Renal cortical epithelial cell (primary cell): ENCODE measurements at places on chromosomes 5 and 9. TPM values are rescaled to one million over a fixed set of nuclear protein-coding genes. Genes with fewer than 3 reads are reported as not detected.

The ANKRD31 gene
- under 0.01 and 0.25 TPM in 2 replicates for total RNA-seq

The ALDH1A1 gene
- 7.3 and 164 TPM in 2 replicates for total RNA-seq

The NR3C1 gene
- total RNA-seq, result 40.0 and 42.0 TPM in 2 replicates

The MVB12B gene
- total RNA-seq, result 1.0 and 5.3 TPM in 2 replicates

The FRMD3 gene
- 1.0 and 3.5 TPM in 2 replicates for total RNA-seq

The THBS4 gene
- total RNA-seq, result 0.55 and 0.87 TPM in 2 replicates

The OR13C9 gene
- total RNA-seq, result 0.10 TPM in 1 of 2 replicates, not detected in the other

The LHX3 gene
- not detected in 2 replicates for total RNA-seq

The IFNA16 gene
- total RNA-seq, result not detected in 2 replicates

The RASGEF1C gene
- total RNA-seq, result not detected in 2 replicates

The HAVCR2 gene
- total RNA-seq, result 2.0 and 8.2 TPM in 2 replicates

The DDX4 gene
- total RNA-seq, result not detected in 2 replicates

The SDHA gene
- total RNA-seq, result 128 and 233 TPM in 2 replicates

The TAF11L5 gene
- total RNA-seq, result not detected in 2 replicates

The OR1N2 gene
- not detected in 2 replicates for total RNA-seq

The CCDC180 gene
- total RNA-seq, result 0.17 and 1.5 TPM in 2 replicates

The NRG2 gene
- 0.45 and 0.52 TPM in 2 replicates for total RNA-seq

The SOHLH1 gene
- total RNA-seq, result not detected in 2 replicates

The DNAH5 gene
- total RNA-seq, result 3.6 and 7.7 TPM in 2 replicates
